GM03348 (cell line): ENCODE measurements at places on chromosomes 5 and 9.

DNA sequence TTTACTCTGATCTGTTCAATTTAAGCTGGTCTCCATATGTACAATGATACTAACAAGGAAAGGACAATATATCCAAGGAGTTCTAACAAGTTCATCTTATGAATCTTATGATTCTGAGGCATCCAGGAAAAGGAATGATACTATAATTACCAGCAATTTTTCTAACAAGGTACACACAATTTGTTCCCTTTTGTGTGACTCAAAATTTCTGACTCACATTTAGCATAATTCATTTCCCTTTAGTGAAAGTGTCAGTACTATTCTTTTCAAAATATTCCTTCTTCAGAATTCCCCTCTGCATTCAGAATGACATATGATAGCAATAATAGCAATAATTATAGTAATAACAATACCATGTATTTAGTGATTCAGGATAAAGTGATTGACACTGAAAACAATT is 594.8 kb downstream of the DMRTA1 start:
- DNase-seq, result no peak

GRCh38 chr9:131017067-131017466 is 8.1 kb downstream of the LAMC3 start:
- DNase-seq, result no peak

GRCh38 chr5:168480601-168481000 is 5.7 kb upstream of the RARS1 start:
- DNase-seq, result no peak

DNA sequence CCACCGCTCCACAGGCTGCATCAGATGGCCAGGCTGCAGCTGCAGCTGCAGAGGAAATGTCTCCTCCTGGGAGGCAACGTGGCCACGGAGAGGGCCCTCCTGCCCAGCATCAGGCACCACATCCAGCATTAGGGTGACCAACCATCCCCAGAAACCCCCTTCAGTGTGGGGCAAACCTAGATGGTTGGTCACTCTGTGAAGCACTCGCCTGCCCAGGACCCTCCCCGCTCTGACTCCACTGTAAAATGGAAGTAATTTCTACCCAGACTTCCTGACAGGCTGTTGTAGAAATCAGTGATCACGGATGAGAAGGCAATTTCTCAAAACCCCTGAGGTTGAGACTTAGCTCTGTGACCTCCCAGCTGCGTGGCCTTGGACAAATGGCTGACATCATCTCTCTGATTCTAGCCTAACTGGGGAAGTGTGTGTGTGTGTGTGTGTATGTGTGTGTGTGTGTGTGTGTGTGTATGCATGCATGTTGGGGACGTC is 31.6 kb downstream of the B4GALT1 start:
- DNase-seq, result no peak

DNA sequence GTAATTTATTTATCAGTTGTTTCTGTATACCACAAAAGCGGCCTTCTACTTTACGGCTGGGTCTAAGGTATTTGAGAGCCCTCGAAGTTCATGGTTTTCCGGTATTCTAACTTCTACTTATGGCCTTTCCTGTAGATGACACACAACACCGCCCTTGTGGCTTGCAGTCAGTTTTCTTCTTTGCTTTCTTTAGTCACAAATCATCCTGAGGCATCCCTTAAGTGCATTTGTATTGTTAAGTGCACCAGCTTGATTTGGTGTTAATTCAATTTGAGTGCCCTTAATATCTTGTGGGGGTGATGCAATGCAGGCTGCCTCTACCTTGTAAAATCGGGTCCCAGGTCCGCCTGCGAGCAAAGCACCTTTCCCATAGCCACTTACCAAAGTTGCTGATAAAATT is 511.9 kb downstream of the CCDC171 start:
- DNase-seq, result no peak

GRCh38 chr9:69397384-69398214 is 72.6 kb downstream of the ENTREP1 start:
- DNase-seq, result peak; percentile 36

- DNase-seq, result no peak
Measured at GRCh38 chr9:84140535-84141101, 160.0 kb downstream of the RMI1 start.

GRCh38 chr5:112012104-112012503 is 255.1 kb upstream of the NREP start:
- DNase-seq, result no peak

DNA sequence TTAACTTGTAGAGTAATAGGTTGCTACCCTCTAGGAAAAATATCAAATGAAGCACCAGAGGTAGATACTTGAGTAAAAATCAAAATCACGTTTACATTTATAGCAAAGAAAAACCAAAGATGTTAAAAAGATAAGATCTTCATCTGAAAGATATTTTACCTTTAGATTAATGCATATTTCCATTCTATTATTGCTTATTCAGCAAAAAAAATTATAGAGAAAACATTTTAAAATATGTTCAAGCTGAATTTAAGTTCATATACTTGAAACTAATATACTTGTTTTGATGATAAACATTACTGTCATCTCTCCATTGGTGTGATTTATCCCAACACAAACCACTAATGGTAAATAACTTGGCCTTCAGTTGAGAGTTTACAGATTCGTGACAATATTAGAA is 422.3 kb downstream of the CAAP1 start:
- DNase-seq, result no peak

DNA sequence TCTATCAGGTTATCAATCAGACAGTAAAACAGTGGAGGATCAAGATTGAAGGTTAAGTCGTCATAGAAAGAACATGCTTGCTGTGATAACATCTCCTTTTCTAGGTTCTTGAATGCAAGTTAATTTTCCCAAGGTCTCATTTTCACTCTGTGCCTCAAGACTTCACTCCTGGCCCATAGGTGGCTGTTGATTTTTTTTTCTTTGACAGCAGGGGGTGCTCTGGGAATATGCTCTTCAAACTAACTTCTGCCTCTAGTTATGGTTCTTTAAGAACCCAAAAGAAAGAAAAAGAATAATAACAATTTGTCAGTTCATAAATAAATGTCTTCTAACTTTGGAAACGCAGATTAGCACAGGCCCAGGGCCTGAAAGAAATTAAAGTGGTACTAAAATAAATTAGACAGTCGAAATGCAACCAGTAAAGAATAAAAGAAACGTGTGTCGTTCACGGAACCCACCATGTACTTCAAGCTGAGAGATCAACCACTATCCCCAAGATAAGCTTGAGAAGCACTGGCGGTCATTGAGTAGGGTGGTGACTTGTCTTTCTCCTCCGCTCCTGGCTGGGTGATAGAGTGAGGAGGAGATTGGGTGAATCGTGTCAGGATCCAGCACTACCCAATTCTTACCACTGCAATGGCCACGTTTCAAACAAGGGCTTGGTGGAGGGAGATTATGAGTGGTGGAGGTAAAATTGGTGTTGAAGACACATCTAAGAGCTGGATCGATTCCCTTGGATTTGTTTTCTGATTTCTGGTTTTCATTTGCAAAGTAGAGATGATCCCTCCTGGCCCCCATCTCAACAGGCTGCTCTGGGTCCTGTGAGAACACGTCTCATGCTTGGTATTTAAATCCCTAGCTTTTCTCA is 93.4 kb upstream of the IRX4 start:
- DNase-seq, result no peak

GRCh38 chr5:40623480-40624420 is 56.0 kb upstream of the PTGER4 start:
- DNase-seq, result no peak

DNA sequence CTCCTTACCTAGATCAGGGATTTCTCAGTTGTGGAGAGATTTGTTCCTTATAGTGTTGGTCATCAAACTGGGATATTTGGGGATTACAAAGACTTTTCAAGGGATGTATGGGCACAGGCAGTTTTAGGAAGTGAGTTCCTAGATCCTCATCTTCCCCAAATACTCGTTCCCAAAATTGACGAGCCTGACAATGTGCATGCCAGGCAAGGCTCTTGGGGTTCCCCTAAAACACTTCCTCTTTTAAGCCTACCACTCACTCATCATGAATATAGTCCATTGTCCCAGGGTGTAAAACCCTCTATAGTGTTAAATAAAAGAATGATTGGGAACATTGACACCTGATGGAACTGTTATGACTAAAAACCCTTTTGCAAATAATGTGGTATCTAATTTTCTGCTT is 26.4 kb downstream of the PDCD1LG2 start:
- DNase-seq, result no peak

DNA sequence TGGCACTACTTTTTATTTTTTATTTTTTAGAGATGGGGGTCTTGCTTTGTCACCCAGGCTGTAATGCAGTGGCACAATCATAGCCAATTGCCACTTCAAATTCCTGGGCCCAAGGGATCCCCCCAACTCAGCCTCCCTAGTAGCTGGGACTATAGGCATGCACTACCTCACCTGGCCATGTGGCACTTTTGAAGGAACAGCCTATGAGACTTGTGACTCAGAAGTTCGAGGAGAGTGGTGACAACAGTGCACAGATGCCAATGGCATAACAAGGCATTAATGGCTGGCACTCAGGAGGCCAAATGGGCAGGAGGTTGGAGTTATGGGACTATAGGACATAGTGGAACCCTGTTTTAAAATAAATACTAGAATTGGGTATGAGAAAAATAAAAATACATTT is 33.7 kb downstream of the ANKRD31 start:
- no peak for DNase-seq

GRCh38 chr5:152259702-152260101 is 145.4 kb downstream of the NMUR2 start:
- DNase-seq, result no peak

DNA sequence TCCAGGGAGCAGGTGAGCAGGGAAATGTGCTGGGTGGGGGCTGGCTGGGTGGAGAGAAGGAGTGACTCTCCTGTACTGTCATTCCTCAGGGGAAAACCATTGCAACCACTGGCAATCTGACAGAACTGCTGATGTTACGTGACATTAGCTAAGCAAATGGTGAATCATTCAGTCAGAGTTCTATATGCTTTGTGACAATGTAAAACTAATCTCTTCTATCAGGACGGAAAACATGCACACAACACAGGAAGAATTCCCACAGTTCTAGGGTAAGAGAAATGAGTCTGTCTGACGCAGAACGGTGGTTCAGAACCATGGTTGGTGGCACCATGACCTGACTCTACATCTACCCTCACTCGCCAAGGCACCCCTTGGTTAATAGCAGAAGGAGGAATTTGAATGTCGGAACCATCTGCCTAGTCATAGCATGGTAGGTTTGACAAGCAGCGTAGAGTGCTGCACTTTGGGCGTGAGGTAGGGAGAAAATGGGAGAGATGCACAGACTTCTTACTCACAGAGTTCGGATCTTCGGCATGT is 243.6 kb upstream of the PANK3 start:
- DNase-seq, result peak; percentile 31

DNA sequence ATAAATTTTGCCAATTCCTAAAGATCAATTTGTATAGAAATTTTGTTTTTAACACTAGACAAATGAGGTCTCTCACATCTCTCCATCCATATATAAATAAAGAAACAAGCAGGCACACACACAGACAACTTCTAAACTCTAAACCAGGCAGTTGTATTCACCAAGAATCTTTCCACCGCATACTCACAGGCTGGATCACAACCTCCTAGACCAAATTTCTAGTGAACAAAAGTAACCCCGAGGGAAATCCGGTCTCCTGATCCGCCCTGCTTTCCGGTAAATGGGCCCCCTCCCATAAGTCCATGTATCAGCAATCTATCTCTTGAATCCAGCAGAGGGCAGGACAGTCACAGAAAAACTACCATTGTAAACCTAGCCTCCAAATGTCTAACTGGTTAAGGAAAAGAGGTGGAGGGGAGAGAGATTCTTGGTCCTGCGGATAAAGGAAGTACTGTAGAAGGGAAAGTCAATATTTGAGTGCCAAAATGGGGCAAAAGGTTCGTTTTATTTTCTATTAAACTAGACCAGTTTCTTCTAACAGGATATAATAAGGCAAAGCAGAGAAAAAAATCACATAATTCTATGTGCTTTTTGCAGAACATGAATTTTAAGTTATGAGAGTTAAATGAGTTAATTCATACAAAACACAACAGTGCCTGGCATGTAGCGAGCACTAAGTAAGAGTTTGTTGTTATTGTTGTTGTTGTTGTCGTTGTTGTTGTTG is 4.8 kb upstream of the SMU1 start:
- peak; percentile 89 for DNase-seq

DNA sequence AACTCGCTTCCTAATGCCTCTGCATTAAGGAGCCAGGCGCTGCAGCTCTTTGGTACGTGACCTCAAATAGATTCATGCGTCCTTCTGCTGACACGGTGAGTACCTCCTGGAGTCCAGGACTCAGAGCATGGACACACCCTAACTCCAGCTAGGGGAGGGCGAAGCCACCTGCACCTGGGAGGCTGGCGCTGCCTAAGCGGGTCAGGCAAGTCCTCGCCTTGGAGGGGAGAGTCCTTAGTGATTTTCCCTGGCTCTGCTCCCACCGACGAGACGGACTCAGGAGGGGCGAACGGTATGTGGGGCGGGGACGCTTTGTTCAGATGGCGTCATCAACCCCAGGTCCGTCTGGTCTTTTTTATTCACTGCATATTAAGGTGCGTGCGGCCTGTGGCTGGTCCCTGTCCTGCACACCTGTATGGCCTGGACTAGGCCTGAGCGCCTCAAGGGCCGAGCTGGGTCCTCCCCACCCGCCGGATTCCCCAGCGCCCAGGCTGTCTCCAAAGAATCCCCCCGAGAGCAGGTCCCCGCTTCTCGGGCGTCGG is 50.3 kb downstream of the NSUN2 start:
- DNase-seq, result no peak

DNA sequence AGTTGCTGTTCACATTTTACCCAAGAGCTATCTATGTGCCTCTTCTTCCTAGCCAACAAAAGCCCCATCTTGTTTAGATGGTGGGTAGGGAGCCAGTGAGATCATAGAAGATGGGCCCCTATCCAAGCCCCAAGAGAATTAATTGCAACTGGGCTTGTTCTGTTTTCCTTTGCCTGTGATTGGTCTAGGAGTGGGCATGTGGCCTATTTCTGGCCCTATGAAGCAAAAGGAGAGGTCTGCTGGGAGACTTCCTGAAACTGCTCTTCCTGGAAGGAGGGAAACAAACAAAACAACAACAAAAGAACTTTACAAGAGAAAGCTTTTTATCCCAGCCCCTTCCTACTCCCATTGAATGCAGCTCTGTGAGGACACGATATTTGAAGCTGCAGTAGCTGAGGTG is 32.5 kb upstream of the ALDOB start:
- DNase-seq, result no peak

- DNase-seq, result peak; percentile 26
Measured at GRCh38 chr5:138504799-138505198, 38.2 kb downstream of the ETF1 start.

- DNase-seq, result no peak
Measured at GRCh38 chr9:14349447-14350348, 35.8 kb upstream of the NFIB start.

DNA sequence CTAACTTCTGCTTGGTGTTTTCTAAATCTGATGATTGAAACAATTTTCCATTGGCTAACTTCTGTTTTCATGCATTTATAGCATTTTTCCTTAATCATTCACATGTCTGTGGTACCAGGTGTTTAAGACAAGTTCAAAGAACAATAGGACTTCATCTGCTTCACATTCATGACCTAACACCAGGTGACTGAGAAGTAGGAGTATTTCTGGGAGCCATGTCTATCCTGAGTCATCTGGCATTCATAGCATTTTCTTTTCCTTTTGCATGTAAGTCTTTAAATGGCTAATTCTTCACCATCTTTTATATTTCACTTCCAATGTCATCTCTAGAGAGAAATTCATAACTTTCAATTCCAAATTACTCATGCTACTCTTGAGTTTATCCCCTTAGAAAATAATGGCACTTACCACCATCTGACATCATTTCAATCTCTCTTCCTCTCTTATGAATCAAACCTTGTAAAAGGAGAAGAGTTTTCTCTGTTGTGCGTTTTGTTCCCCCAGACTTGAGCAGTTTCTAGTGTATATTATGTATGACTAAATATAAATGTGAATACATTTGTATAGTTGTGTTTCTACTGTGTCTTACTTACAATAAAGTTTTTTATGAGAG is 1196.1 kb upstream of the CDH9 start:
- DNase-seq, result no peak

GRCh38 chr9:31078175-31078574 is 1306.3 kb upstream of the ACO1 start:
- no peak for DNase-seq
